ENCODE measurements at places on chromosomes 1 and 21.

- DNase-seq, result no peak
Observed at GRCh38 chr1:75293270-75293669, 159.1 kb downstream of the LHX8 start.

GRCh38 chr1:174364996-174365736 is 82.6 kb upstream of the GPR52 start:
- no peak for DNase-seq

- no peak for DNase-seq
Observed at GRCh38 chr1:7477593-7477992, 293.5 kb upstream of the VAMP3 start.

GRCh38 chr1:230516889-230517288 is 90.8 kb upstream of the PGBD5 start:
- DNase-seq, result no peak

- no peak for DNase-seq
Observed at GRCh38 chr21:43343992-43344886, 82.7 kb downstream of the SIK1 start.

DNA sequence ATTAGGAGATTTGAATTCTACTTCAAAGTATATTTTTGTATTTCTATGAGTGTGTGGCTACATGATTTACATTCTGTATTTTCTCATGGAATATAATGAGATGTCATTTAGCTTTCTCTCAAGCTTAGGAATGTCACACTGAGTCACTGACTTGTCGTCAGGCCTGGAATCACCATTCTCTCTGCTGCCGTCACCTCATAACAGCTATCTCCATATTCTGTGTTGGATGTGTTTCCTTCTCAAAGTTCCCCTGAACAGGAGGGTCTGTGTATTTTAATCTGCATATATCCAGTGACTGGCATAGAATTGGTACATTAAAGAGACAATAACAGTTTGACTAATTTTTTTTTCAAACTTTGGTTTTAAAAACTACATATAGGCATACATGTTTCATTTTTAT is 35.9 kb downstream of the LYPLAL1 start:
- DNase-seq, result no peak

DNA sequence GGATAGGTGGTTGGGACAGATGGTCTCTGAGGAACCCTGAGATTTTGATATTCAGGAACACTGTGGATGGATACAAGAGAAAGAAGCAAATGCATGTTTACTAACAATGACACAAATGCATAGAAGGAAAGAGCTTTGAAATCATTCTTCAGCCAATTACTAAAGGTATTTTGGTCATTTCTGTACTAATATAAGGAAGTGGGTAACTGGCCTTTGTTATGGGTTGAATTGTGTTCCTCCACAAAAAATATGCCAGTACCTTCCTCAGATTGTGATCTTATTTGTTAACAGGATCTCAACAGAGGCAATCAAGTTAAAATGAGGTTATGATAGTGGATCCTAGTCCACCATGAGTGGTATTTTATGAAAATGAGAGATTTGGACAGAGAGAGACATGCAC is 68.7 kb upstream of the KCNA3 start:
- DNase-seq, result no peak

GRCh38 chr1:36089393-36090121 is 865 bp downstream of the ADPRS start:
- DNase-seq, result no peak

- peak; percentile 84 for DNase-seq
Observed at GRCh38 chr1:51519048-51519864, at the start of gene EPS15. Gene EPS15, minus strand, starts transcription at chr1:51519266. Its CDS starts 35 bp downstream, at chr1:51519231.

- DNase-seq, result no peak
Observed at GRCh38 chr1:38198099-38198498, 151.5 kb upstream of the POU3F1 start.

DNA sequence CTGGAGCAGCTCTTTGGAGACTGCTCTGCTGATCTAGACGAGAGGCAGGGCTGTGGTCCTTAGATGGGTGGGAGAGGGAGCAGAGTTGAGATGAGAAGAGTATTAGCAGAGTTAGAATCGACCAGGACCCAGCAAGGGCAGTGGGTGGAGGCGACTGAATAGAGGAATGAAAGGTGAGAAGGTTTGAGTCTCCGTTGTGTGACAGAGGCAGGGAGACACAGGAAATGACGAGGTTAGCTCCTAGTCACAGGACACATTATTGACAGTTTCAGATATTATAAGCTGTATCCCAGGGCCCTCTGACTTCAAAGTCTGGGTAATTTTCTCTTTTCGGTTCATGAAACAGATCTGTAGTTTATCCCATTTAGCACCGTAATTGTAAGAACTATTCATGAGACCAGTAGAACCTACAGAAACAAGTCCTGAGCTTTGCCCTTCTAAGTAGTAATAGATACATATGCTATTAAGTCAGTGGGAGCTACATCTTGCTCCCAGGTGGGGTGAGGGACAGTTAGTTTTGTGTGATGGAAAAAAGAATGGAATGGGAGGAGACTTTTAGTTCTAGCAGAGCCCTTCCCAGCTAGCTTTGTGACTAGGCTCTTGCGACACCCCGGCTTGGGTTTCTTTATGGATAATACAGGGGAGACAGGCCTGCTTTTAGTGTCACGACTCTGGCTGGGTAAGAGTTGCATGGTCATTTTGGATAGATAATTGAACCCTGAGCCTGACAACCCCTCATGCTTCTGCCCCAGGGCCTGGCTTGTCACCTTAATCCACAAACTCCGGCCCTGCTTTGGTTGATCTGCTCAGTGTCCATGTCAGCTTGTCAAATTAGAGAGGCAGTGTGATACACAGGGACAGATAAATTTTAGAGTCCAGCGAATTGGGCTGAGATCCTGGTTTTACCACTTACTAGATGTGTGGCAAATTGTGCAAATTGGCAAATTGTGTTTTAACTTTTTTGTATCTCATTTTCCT is 70.2 kb downstream of the UCK2 start:
- no peak for DNase-seq

- DNase-seq, result peak; percentile 93
Observed at GRCh38 chr1:153633754-153634665, at the start of gene CHTOP. Gene CHTOP, plus strand, starts transcription at chr1:153634066. Its CDS starts 2,523 bp downstream, at chr1:153636589.

GRCh38 chr1:161217831-161218230 is 2.7 kb downstream of the FCER1G start:
- no peak for DNase-seq

GRCh38 chr21:21205604-21206003 is 207.4 kb downstream of the NCAM2 start:
- DNase-seq, result no peak

Measured in activated CD8-positive, alpha-beta memory T cell treated with anti-CD3 and anti-CD28 coated beads for 1 hour (primary cell).